ENCODE measurements at places on chromosomes 7 and 10.
A peak's percentile ranks its signal among the peaks of the same experiment; 100 is the strongest.

DNA sequence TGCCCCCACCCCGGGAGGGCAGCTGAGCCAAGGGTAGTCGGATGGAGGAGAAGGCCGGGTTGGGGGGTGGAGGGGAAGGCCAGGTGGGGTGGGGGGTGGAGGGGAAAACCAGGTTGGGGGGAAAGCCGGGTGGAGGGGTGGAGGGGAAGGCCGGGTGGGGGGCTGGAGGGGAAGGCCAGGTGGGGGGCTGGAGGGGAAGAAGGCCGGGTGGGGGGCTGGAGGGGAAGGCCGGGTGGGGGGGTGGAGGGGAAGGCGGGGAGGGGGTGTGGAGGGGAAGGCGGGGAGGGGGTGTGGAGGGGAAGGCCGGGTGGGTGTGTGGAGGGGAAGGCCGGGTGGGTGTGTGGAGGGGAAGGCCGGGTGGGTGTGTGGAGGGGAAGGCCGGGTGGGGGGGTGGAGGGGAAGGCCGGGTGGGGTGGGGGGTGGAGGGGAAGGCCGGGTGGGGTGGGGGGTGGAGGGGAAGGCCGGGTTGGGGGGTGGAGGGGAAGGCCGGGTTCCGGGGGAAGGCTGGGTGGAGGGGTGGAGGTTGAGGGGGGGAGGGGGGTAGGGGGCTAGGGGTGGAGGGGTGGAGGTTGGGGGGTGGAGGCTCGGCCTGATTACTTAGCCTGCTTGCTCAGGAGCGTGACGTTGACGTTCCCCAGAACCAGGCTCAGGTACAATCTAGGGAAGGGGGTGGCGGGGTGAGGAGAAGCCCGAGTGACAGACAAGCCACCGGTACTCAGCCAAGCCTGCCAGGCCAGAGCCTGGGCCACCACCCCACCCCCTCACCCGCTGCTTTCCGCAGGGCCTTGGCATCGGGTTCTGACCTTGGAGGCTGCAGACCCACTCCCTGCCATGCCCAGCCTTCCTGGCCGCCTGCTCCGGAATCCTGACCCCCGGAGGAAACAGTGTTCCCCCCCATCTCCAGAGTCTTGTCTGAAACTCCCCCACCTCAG is 5.6 kb downstream of the TMEM120A start:
- DNase-seq = no peak

- peak; percentile 86 for DNase-seq
Observed at GRCh38 chr7:11726794-11727155, 105.2 kb downstream of the THSD7A start.

GRCh38 chr10:94627511-94627910 is 56.0 kb upstream of the CYP2C18 start:
- DNase-seq = no peak

GRCh38 chr10:44460416-44460815 is 75.5 kb upstream of the CXCL12 start:
- DNase-seq = peak; percentile 69

GRCh38 chr10:1661416-1661815 is 75.9 kb downstream of the ADARB2 start:
- DNase-seq = no peak

GRCh38 chr7:46848944-46849343 is 733.0 kb downstream of the TNS3 start:
- peak; percentile 89 for DNase-seq

DNA sequence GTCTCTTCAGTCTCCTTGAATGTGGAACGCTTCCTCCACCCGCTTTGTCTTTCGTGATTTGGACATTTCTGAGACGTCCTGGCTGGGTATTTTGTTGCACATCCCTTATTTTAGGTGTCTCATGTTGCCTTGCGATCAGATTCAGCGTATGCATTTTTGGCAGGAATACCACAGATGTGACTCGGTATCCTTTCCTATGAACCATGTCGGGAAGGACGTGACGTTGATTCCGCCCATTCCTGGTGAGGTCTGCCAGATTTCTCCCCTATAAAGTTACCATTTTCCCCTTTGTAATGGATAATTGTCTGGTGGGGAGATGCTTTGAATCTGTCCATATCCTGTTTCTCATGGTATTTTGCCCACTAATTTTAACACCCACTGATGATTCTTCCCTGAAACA is 49.6 kb downstream of the RBM17 start:
- no peak for DNase-seq

DNA sequence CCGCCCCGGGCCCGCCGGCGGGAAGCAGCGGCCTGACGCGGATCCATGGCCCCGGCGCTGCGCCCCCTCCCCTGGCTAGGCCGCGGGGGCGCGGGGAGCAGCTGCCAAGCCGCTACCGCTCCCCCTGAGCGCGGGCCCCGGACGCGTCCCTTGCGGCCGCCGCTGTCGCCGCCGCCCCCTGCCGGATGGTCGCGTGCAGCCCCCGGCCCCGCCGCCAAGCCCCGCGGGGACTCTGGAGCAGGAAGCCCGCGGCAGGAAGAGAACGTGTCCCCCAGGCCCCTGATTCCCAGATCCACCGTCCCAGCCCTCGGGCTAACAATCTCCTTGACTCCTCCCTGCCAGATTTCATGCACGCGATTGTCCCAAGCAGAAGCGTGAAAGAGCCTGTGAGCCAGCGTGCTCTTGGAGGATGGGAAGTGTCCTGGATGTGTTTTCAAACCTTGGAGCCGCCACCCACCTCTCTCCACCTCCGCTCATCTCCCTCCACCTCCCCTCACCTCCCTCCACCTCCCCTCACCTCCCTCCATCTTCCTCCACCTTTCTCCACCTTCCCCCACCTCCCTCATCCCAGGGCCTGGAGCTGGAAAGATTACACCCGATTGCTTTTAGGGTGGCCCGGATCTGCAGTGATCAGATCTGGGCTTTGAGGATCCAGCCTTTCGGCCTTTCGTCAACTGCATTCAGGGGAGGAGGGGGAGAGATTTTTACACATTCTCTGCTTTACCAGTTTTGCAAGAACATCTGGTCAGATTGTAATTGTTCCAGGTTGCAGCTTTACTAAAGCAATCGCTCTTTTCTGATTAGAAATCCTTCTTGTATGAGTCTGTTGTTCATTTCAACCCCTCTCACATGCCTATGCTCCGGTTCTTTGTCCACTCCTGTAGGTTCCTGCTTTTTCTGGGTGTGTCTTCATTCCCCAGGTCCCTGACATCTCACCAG is 570 bp upstream of the PRTFDC1 start:
- DNase-seq = peak; percentile 92

- DNase-seq = peak; percentile 3
Observed at GRCh38 chr10:125415006-125415633, 254.8 kb upstream of the CTBP2 start.

- no peak for DNase-seq
Observed at GRCh38 chr10:12906051-12906541, 95.4 kb downstream of the CCDC3 start.

GRCh38 chr7:92609921-92610518 is 19.8 kb upstream of the FAM133B start:
- DNase-seq = peak; percentile 46

DNA sequence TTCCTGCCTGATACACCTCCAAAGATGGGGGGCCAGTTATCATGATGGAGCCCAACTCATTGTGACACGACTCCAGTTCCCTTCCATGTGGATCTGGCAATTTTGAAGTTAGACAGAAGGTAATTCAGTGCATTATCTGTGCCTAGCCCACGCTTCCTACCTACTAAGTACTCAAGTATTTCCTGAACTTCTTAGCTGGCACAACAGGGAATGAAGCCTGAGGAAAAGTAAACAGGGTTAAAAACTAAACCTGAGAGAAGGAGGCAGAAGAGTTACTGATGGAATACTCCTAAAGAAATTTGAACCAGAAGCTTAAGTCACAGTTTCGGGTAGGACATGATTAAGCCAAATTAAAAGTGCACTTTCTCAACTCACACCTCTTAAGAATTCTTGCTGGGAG is 1.1 kb upstream of the SEC31B start:
- no peak for DNase-seq

DNA sequence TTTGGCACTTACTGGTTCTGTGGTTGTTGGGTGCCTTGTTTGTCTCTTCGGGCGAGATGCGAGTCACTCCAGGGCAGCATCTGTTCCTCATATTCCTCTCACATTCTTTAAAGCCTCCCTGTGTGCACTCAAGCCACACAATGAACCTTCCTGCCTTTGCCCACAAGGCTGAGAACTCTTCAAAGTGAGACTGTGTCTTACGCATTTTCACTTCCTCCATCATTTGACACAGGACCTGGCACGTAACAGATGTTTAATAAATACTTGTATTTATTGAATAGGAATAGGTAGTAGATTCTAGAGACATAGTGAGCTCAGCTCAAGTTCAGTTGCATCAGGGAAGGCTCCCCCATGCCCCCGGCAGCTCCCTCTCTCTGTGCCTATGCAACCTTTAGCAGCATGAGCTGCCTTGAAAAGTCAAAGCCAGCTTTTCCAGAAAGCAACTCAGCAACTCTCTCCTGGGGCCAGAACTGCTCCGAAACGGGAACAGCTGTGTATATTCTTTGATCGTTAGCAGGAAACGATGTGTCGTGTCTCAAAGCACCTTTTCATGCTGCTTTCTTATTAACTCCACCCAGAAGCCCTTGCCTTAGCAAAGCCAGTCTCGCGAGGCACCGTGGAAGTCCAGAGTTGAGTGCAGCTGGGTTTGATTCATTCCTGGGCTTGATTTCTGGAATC is 97.5 kb downstream of the PFKFB3 start:
- DNase-seq = peak; percentile 87

GRCh38 chr7:8434290-8435002 is 1.0 kb downstream of the NXPH1 start:
- DNase-seq = no peak

GRCh38 chr10:71846816-71847215 is 4.2 kb downstream of the PSAP start:
- no peak for DNase-seq

DNA sequence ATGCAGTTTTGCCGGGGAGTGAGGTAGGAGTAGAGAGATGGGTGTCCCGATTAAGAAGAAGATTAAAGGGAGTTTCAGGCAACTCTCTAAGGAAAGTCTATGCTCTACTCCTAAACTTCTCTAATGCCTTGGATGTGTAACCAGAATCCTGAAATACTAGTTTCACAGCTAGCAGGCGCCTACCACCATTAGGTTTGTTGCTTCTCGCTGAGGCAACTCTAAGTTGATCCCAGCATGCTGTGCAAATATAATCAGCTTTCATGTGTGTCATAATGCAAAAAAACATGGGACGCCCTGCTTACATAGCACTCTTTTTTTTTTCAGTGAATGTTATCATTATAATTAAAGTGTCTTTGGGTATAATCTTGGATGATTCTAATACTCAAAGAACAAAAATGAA is 50.4 kb upstream of the FAM3C start:
- no peak for DNase-seq

GRCh38 chr7:130272381-130273080 is 5.9 kb downstream of the CPA2 start:
- no peak for DNase-seq

DNA sequence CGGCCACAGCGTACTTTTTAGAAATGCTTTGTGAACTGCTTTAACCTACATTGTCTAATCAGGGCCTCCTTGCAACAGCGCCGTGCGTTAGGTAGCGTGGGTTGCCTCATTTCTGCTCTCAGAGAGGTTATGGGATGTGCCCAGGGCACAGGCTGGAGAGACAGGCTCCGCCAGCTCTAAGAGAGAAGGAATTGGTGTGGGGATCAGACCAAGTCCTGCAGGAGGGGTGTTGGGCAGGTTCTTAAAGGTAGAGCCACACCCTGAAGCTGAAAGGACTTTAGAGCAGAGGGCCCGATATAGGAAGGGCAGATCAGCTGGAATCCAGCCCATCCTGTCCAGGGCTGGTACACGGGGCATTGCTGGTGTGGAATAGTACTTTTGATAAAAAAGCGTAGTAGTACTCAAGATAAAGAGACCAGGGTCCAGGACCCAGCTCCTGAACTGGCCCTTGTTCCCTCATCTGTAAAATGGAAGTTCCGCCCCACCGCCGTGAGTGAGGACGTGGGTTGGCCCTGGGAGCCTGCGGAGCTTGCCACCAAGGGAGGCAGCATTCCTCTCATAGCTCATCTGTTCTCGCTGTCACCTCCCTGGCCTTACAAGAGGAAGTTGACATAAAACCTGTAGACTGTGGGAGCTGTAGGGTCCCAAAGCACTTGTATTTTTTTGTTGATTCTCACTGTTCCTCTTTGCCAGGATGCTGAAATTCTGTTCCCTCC is 37.2 kb downstream of the TMEM120A start:
- DNase-seq = no peak

DNA sequence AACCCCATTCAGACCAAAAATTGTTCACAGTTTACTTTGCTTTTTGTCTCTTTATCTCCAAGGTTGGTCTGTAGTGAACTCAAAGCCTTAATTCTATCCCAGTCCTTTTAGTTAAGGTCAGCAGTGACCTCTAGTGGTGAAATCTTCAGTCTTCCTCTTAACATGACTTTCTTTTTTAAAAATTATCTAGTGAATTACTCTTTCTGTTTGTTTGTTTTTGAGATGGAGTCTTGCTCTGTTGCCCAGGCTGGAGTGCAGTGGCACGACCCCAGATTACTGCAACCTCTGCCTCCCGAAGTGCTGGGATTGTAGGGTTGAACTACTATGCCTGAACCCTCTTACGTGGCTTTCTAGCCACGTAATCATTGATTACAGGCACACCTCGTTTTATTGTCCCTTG is 25.0 kb downstream of the ZNF487 start:
- DNase-seq = peak; percentile 83

DNA sequence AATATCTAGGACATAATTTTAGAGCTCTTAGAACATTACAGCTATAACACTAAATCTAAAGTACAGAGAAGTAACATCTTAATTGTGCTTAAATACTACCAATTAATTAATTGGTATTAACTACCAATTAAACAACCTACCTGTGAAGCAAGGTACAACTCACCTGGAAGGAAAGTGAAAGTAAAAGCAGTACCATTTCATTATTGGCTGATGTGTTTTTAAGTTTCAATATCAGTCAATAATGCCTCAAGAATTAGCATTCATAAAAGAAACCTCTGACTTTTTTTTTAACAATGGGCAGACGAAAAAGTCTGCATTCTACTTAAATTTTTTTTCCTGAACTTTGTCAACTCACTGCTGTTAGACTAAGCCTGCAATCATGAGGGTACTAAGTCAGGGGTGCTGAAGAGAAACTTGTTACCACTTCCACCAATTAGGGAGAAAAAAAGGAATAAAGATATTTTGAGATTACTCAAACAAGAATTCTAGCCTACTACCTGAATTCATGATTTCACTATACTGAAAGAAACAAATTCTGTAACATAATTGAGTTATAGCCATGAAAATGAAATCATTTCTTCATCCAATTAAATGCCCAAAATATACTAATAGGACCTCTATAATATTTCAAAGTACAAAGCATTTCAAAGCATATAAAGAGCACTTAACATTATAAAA is 19.9 kb downstream of the UPF2 start:
- DNase-seq = no peak

DNA sequence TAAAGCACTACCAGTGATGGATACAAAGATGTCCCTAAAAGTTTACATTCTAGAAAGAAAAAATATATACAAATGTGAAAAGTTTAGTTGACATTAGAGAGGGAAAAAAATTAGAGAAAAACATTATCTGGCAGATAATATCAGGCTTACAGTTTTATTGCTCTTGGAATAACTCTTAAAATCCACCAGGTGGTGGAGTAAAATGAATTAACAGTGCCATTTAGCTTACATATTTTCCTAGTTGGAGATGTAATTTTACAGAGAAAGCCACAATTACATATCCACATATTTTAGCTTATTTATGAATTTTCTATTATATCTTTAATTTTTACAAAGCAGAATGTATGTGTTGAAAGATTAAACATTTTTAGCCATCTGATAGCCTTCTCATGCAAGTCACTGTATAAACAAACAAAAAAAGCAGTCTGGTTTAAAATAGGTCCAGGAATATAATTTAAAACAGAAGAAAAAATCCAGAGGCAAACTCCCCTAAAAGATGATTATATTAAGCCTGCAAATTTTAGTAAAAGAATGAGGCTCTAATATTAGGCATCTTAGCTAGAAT is 6.5 kb downstream of the CABCOCO1 start:
- no peak for DNase-seq

Data from AG10803 (cell line).